ENCODE measurements at places on chromosomes 2 and 18.
A peak's percentile ranks its signal among the peaks of the same experiment; 100 is the strongest.

DNA sequence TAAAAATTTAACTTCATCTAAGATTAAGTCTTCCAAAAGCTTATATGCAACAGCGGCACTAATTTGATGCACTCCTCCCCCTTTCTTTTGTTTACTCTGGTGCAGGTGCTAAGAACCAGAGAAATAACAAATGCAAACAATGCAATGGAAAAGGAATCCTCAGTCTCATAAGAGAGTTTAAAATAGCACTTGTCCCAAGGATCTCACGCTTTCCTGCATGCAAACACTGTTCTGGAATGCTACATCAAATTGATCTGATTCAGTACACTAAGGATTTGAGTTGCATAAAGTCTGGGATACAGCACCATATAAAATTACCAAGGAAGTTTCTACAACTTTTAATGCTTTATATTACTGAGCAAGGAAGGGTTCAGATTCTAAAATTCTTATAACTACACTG lies 50.5 kb downstream of the SEPTIN10 start:
- no peak for DNase-seq

GRCh38 chr2:158518084-158518483 lies 61.3 kb downstream of the PKP4 start:
- DNase-seq: no peak

DNA sequence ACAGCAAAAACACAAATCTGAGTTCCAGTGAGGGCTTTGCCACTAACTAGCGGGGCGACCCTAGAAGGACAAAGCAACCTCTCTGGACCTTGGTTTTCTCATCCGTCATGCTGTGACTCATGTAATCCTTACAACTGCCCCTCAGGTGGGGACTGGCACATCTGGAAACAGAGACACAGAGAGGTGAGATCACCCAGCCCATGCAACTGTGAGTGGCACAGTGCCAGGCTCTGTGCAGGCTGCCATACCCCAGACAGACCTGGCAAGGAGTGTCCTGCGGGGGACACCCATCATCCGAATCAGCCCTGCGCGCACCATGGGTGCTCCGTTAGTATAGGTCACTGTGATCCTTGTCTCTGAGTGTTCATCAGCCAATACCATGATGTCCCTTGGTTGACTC lies 198.3 kb downstream of the SMAD7 start:
- DNase-seq: no peak

GRCh38 chr2:170815746-170816503 lies 762 bp upstream of the GAD1 start:
- peak; percentile 88 for DNase-seq

DNA sequence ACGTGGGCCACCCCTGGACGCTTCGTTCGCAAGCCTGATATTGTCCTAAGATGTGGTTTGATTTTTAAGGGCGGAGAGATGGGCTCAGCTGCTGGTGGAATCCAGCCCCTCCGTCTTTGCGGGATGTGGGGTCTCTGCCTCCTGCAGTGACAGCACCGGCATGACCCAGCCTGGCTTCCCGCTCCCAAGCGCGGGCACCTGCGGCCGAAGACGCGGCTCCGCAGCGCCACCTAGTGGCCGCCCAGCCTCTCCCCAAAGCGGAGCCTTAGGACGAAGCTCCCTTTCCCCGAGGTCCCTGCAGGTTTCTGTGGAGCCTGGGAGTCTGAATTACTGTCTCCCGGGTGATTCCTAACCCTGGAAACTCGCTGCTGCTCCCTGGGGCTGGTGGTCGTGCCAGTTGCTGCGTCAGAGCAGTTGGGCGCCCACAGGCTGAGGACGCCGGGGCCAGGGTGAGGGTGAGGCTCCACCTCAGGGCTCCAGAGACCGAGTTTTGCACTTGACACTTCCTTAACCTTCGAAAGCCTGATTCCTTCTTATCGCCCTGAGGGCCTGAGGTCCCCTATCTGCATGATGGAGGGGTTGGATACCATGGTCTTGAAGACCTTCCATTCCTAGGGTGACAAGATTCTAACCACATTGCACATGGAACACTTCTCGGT lies 137.5 kb downstream of the TPO start:
- DNase-seq: peak; percentile 90

DNA sequence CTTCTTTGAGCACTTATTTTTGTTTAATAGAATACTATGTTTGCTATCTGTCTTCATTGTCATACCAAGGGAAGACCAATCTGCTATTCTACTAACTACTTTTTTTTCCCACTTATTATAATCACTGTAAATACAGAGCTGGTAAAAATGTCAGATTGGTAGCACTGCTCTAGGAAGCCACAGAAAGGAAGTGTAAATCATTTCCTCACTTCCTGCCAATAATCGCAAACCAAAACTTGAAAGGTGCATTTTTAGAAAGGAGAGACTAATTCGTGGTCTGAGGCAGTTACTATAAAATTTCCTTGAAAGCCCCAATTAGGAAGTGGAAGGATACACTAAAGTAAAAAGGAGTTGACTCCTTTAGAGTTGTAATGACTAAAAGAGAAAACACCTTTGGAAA lies 13.9 kb upstream of the THSD7B start:
- no peak for DNase-seq

GRCh38 chr18:6434987-6435709 lies 20.4 kb upstream of the L3MBTL4 start:
- no peak for DNase-seq

DNA sequence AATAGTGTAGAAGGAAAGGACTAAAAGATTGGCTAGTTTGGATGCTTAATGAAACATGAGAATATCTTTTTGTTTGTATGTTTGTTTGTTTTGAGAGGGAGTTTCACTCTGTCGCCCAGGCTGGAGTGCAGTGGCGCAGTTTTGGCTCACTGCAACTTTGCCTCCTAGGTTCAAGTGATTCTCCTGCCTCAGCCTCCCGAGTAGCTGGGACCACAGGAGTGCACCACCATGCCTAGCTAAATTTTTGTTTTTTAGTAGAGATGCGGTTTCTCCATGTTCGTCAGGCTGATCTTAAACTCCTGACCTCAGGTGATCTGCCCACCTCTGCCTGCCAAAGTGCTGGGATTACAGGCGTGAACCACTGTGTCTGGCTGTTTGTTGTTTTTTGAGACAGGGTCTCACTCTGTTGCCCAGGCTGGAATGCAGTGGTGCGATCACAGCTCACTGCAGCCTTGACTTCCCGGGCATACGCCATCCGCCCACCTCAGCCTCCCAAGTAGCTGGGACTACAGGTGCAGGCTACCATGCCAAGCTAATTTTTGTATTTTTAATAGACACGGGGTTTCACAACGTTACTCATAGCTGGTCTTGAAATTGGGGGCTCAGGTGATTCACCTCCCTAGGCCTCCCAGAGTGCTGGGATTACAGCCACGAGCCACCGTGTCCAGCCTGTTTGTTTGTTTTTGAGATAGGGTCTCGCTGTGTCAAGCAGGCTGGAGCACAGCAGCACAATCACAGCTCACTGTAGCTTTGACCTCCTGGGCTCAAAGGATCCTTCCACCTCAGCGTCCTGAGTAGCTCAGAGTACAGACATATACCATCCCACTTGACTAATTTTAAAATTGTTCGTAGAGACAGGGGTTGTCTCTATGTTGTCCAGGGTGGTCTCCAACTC lies 209.2 kb downstream of the MYCN start:
- DNase-seq: no peak

- DNase-seq: no peak
Observed at GRCh38 chr18:14962626-14963025, 214.7 kb downstream of the ANKRD30B start.

DNA sequence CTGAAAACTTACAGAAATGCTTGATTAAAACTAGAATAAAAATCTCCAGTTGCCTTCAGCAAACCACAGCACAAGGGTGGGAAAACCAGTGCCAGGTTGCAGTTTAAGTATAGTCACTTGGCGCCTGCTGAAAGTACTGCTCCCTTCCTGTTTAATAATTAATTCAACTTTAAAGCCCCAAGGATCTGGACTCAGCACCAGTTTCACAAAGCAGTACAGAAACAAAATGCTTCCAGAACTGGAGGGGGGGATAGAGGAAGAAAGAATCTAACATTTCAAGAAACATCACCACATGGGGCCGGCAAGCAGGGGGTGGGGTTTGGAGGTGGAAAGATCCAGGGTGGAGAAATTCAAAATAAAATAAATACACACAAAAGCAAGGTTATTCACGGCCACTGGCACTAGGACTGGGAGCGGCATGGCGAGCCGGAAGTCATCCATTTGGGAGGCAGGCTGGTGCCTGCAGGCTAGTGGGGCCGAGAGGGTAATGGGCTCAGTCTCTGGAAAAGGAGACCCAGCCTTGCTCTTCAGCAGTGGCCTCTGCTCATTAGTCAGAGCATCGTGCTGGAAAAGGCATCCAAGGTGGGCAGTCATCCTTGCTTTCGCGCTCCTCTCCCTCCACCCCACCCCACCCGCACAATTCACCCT lies 85.8 kb downstream of the POU3F3 start:
- DNase-seq: no peak

DNA sequence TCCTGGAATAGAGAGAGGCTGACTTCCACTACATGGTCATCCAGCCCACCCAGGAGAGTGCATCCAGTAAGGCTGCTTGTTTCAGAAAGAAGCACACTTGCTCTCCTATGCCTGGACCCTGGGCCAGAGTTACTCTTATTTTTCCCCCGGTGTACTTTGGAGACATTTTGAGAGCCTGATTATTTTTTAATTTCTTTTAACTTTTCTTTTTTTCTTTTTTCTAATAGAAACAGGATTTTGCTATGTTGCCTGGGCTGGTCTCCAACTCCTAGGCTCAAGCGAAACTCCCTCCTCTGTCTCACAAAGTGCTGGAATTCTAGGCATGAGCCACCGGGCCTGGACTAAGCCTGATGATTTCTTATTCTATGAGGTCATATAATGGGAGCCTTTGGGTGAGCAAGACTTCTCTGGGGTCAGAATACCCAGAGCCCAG lies 62.2 kb downstream of the RPL37A start:
- DNase-seq: no peak

- peak; percentile 40 for DNase-seq
Observed at GRCh38 chr2:9333591-9334171, 89.6 kb downstream of the ITGB1BP1 start.

DNA sequence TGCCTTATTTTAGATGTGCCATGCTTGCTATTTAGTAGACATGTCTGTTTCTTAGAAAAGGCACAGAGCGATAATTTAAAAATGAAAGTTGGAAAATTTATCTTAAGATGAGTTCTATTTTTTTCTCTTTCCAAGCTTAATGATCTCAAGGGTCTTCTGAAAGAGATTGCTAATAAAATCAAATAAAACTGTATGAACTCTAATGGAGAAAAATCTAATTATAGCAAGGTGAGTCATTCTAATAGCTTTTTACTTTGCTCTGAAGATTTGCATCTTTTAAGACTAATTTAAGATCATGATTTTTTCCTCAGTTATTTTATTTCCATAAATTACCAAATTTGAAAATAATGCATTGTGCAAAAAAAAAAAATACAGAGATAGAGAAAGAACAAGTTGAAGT lies 36.1 kb upstream of the SPP2 start:
- DNase-seq: no peak

DNA sequence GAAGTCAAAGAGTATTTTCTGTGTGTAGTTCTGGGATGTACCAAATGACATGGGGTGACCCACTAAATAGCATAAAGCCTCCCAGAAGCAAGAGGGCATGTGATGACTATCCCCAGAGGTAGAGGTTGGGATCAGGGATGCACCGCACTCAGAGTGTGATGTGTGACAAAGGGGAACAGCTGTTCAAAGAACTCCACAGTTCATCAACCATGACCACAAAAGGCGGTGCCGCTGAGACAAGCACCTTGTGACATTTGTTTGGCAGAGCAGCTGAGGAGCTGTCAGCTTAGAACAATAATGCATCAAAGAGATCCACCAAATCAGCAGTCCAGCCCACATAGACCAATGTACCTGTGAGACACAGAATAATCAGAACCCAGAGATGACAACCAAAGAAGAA lies 81.3 kb downstream of the VWC2L start:
- DNase-seq: no peak

GRCh38 chr2:225233234-225233633 lies 166.3 kb upstream of the NYAP2 start:
- DNase-seq: no peak

DNA sequence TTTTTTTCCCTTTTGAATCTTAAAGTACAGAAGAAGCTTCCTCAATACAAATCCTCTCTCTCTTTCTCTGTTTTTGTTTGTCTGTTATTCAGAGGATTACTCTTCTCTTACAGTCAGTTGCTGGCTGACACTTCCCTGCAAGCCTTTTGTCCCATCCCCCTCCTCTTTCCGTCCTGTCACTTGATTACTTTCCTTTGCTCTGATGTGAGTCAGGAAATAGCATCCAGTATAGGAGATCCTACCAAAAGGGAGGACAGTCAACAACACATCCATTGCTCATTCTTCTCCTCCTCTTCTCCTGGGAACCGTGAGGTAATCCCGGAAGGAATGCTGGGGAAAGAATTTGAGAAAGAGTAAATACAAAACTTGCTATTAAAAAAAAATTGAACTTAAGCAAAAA lies 79.3 kb upstream of the SCN7A start:
- DNase-seq: no peak

Measured in 8988T (cell line).